Brain (organoid and tissue), 16 donors: ENCODE measurements at places on chromosomes 2 and 18.

DNA sequence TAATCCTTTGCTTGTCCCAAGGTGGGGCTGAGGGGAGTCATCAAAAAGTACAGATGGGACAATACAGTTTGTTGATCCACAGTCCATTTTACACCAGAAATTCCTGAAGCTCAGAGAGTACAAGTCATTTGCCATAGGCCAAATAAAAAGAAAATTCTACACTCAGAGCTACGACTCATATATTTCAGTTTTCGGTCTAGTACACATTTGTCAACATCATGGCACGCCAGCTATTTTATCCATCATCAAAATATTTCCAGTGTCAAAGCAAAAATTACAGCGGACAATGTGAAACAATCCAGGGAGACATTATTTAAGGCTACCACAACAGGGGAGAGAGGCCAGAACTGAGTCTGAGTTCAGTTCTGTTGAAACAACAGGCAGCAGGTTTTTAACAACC, 587.5 kb upstream of the DSEL start:
- no peak for DNase-seq

DNA sequence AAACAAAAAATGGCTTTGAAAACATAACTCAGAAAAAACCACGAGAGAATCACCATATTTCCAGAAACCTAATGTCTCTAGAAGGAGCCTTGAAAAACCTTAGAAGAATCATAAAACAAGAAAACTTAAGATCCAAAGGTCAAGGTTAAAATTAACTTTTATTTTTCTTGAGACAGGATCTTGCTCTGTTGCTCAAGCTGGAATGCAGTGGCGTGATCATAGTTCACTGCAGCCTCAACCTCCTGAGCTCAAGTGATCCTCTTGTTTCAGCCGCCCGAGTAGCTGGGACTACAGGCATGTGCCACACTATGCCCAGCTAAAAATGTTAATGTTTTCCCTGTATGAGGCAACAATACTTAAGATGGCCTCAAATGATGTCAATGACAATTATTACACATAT, 254.2 kb upstream of the SESTD1 start:
- DNase-seq: no peak

GRCh38 chr2:28547223-28547860, 51.5 kb downstream of the PLB1 start:
- no peak for DNase-seq

- DNase-seq: peak; percentile 89
Measured at GRCh38 chr2:165401285-165401852, 68.1 kb upstream of the CSRNP3 start.

GRCh38 chr2:63631501-63631900, 42.7 kb downstream of the MDH1 start:
- no peak for DNase-seq

GRCh38 chr2:123073371-123073770, 951.7 kb upstream of the CNTNAP5 start:
- no peak for DNase-seq

GRCh38 chr2:8324164-8324856, 357.5 kb upstream of the ID2 start:
- peak; percentile 53 for DNase-seq

- DNase-seq: no peak
Measured at GRCh38 chr2:28618221-28619141, 122.6 kb downstream of the PLB1 start.

DNA sequence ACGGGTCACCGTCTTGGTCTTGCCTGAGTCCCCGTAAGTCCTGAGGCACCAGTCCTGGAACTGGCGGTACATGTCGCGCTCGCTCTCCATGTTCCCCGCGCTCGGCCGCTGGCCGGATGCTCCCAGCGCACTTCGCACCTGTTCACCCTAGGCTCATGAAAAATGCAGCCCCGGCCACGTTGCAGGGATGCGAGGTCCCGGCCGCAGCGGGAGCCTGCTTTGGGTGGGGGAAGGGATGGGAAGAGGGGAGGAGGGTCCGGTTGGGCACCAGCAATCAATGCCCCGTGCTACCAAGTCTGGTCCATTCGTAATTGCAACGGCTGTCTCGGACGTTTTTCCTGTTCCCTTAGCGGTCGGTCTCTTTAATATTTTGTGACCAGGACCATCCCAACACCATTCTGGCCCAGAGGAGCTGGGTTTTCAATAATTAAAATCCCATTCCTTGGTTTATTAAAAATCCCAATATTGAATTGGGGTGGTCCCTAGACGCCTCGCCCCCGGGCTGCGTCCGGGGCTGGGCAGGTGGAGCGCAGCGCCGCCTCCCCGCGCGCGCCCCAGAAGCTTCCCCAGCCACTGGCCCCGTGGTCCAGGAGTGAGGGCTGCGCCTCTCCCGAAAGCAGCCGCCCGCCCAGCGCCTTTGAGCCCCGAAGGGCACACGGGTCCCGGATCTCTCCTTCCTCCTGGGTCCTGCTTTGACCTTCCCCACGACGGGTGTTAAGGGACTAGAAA, 1.4 kb downstream of the NOL4 start:
- peak; percentile 45 for DNase-seq

- no peak for DNase-seq
Measured at GRCh38 chr2:219870041-219870440, 242.6 kb downstream of the SLC4A3 start.

- DNase-seq: no peak
Measured at GRCh38 chr2:102264952-102265351, 46.4 kb upstream of the IL1RL1 start.

DNA sequence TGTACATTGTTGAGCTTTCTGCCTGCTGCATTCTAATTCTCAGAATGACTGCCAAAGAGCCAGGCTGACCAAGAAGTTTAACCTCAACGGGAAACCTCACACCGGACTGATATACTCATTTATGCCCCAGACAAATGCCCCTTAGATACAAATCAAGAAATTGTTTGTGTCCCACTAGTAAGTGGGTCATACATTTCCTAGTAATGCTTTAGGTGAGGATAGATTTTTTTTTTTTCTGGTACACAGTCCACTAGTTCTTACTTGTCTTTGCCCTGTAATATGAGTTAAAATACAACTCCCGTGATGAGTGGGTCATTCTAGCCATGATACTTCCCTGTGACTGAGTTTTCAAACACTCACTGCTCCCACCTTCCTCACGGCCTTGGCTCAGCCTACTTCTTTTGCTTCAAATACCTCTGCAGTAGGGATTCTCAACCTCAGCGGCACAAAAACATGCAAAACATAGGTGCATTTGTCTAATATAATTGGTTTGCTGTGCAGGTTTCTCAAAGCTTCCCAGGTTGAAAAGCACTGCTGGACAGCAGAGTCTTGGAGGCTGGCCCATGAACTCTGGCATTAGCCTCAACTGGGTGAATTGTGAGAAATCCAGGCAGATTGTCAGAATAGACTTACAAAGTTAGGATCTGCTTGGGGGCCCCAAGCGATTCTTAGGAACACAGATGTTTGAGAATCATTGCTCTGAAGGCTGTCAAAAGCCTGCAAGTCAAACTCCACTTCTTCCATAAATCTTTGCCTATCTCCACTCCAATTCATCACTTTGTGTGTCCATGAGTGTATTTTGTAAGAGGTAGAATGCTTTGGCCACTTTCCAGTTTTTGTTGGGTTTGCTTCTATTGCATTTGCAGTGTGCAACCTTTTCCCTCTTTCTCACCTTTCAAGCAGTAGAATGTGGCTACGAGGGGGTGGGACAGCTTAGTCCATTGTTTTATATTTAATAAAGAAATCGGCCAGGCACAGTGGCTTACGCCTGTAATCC, 35.5 kb downstream of the TGIF1 start:
- no peak for DNase-seq

- no peak for DNase-seq
Measured at GRCh38 chr2:144441711-144442141, 78.2 kb downstream of the ZEB2 start.
